ENCODE measurements at places on chromosomes 5 and 9.

GRCh38 chr5:117973785-117974184 is 1014.6 kb downstream of the DTWD2 start:
- DNase-seq: no peak

GRCh38 chr5:553874-554273 is 29.6 kb upstream of the SLC9A3 start:
- no peak for DNase-seq

- peak; percentile 41 for DNase-seq
These were observed 148.1 kb upstream of the DMRT1 start for GRCh38 chr9:693201-694091.

DNA sequence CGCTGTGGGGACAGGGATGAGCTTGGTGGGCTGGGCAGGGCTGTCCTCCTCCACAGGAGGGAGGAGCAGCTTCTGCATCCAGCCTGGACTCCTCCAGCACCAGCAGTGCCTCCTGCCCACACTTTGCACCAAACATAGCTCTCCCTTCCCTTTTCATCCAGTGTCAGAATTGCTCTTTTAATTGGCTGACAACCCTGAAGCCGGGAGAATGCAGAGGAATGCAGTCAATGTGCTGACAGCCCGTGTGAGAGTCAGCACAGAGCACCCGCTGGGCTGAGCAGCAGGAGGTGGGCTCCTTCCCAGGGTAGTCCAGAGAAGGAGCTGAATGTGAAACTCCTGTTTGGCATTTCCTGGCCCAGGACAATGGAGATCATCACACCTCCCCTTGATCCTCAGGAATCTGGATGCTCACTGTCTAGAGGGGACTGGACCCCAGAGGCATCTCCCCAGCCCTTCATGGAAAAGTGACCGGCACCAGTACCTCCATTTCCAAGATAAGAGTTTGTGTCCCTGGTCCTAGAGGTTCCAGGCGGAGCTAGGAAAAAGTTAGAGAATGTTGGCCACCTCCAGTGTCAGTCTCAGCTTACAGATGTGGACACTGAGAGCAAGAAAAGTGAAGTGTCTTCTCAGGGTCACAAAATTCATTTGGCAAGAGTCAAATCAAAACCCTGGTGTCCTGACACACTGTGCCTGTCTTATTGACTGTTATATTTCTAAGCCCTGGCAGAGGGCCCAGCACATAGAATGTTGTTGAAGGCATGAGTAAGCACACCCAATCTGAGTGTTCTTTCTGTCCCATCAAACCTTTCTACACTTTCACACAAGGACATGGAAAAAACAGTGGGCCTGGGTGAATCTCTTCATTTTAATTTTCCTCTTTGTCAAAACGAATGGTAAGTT is 202.1 kb downstream of the SNX18 start:
- peak; percentile 55 for DNase-seq

All from thoracic aorta (tissue), 2 donors.